Thoracic aorta (tissue), 2 donors: ENCODE measurements at places on chromosomes 12 and 14.
A peak's percentile ranks its signal among the peaks of the same experiment; 100 is the strongest.

GRCh38 chr14:72926292-72927028 is at the start of gene DCAF4:
Gene DCAF4, plus strand, starts transcription at chr14:72926464. Its CDS starts 11,515 bp downstream, at chr14:72937979.
- peak; percentile 94 for DNase-seq

- no peak for DNase-seq
These were observed 2.2 kb downstream of the L3HYPDH start for GRCh38 chr14:59481871-59482540.

- DNase-seq = no peak
These were observed 165.9 kb downstream of the ETV6 start for GRCh38 chr12:11815397-11815796.

DNA sequence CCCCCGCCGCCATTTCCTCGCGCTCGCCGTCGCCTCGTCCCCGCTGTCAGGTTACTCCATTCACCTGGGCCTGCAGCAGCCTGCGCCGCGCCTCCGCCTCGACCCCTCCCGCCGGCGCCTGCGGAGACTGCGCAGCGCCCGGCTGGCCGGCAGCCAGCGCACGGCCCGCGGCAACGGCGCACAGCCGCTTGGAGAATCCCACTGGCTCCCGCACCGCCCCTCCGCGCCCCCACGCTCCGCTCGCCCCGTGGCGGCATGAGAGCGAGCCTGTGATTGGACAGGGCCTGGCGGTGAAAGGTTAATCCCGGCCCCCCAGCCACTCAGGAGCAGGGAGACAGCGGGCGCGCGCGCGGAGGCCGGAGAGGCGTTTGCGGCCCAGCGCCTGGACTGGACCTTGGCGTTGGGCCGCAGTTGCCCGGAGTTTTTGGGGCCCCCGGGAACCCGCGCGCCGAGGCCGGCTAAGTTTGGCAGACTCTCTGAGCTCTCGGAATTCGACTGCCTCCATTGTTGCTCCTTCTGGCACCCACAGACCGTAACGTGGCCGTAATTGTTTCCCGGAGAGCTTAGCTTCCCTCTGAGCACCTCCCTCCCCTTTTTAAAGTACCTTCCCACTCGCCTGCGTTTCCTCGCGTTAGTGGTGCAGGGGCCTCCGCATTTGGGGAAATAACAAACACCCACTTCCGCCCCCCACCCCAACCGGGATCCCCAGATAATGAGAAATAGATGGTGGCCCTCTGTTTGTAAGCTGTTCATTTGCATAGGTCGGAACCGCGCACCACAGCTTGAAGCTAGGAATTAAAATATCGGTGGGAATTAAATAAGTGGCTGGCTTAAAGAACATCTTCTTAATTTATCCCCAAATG is at the start of gene DICER1:
Gene DICER1 (minus strand): TSS at position 203 of the 863 bp plus-strand sequence. CDS start 24,071 bp downstream, outside the sequence.
- DNase-seq = peak; percentile 89
